ENCODE measurements at places on chromosomes 7 and 10.
A peak's percentile ranks its signal among the peaks of the same experiment; 100 is the strongest.

GRCh38 chr7:145643981-145644380 is 472.6 kb upstream of the CNTNAP2 start:
- no peak for DNase-seq

DNA sequence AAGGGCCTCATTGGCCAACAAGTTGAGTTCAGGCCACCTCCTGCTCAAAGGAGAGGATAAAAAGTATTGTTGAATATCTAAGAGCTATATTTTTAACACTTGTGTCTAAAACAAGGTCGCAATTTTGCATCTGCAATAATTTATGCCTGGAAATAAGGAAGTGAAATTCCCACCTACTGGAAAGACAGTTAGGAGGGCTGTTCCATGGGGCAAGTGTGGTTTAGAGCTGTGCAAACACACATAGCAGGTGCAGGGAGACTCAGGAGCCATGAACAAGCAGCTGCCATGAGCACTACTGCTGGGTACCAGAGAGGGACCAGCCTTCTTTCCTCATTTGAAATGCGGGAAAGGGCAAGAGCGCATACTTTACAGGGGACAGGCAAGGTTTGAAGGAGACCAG is 35.5 kb upstream of the IKZF1 start:
- no peak for DNase-seq

DNA sequence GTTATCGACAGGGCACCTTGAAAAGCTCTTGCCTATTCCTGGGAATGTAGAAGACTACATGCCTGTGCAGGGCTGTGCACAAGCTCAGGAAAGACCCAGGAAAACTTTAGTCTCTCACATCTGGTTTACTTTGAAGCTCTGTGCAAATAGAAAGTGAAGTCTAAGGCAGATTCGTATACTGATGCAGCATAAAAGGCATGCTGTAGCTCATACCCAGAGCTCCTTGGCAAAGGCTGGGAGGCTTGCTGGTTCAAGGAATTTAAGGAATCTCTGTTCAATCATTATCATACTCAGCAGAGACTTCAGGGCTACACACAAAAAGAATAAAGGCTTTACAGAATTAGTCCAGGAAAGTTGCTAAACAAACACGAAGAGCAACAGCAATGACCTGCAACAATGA is 192.0 kb downstream of the OTUD1 start:
- no peak for DNase-seq

- no peak for DNase-seq
These were observed 43.0 kb upstream of the NPS start for GRCh38 chr10:127506094-127506493.

DNA sequence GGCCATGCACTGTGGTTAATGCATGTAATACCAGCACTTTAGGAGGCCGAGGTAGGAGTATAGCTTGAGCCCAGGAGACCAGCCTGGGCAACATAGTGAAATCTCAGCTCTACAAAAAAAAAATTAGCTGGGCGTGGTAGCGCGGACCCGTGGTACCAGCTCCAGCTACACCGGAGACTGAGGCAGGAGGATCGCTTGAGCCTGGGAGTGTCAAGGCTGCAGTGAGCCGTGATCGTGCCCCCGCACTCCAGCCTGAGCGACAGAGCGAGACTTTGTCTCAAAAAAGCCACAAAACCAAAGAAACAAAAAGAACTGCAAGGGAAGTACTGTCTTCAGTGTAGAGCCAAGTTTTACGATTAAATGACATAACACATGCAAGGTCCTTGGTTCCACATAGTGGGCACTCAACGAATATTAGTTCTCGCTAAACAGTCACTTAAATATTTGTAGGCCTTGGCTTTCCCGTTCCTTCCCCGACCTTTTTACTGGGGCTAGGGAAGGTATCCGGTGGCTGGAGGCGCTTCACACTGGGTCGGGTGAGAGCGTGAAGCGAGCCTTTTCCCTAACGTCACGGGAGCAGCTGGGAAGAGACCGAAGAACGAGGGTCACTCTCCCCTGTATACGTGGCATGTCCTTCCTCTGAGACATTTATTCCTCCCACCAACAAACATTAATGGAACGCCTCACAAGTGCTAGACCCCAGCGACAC is 993 bp upstream of the SND1 start:
- DNase-seq: no peak

GRCh38 chr10:117165538-117166417 is 27.7 kb upstream of the VAX1 start:
- DNase-seq: no peak

DNA sequence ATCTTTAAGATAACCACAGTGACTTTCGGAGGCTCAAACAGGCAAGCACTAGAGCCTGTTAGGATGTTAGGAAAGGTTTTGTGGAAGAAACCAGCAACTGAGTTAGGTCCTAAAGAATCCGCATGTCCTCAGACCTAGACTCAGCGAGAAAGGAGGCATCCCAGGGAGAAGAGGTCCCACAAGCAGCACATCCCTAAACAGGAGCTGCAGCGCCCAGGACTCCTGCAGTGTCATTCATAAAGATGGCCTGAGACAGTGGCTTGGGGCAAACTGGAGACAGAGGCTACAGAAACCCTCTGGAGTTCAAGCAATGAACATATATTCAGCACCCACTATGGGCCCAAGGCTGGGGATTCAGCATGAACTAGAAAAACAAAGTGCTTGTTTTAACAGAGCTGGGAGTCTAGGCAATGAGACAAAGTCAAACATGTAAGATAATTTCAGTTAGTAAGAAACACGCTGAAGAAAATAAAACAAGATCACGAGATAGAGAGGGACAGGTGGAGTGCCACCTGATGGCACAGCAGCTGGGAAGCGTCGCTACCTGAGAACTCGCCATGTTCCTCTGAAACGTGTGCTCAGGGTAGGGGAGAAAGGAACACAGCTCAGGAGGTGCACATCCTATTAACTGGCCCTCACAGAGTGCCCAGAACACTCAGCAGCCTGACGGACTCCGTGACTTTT is 48.1 kb downstream of the PARD3 start:
- no peak for DNase-seq

- DNase-seq: no peak
These were observed 34.6 kb upstream of the UNCX start for GRCh38 chr7:1197997-1198625.

- DNase-seq: no peak
These were observed 742.3 kb downstream of the TYW1 start for GRCh38 chr7:67738958-67739357.

GRCh38 chr10:5553400-5554170 is 28.8 kb downstream of the CALML3 start:
- no peak for DNase-seq

DNA sequence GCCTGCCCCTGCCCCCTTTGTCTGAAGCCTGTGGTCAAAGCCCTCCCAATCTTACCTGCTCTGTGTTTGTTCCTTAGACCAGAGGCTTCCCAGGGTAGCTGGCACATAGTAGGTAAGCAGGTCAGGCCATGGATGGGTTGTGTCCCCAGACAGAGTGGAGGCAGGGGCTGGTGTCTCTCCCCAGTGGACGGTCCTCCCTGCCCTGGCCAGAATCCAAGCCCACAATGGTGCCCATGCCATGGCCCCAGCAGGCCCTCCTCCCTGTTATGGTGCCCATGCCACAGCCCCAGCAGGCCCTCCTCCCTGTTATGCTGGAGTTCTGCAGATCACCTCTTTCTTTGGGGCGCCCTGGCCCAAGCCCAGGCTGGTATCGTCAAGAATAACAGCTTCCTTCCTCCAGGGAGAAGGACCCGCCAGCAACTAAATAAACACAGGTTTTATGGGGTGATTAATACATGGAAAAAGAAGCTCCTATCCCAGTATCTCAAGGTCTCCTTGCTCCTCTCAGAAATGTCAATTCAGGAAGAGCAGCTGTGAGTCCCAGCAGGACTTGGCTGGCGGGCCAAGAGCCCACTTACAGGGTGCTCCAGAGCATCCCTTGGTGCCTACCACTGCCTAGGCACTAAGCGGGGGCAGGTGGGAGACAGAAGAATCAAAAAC is 82.0 kb downstream of the NEURL1 start:
- no peak for DNase-seq

DNA sequence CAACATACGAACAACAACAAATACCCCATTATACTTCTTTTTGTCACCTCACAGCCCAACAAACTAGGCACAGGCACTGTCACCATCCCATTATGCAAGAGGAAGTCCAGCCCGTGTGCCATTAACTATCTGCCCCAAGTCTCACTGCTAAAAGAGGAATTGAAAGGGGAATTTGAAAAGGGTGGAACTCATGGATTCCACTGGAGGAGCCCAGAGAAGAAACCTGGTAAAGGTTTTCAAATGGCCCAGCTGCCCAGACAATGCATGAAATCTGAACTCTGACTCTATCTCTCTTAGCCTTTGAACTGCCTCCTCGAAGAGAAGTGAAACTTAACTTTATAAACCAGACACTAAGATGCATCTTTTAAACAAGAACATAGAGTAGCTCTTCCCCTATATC is 130.0 kb downstream of the PLXNA4 start:
- no peak for DNase-seq

GRCh38 chr10:3165196-3165595 is 7.4 kb downstream of the PITRM1 start:
- DNase-seq: no peak

- DNase-seq: no peak
These were observed 88.7 kb upstream of the ZWINT start for GRCh38 chr10:56449770-56450169.

DNA sequence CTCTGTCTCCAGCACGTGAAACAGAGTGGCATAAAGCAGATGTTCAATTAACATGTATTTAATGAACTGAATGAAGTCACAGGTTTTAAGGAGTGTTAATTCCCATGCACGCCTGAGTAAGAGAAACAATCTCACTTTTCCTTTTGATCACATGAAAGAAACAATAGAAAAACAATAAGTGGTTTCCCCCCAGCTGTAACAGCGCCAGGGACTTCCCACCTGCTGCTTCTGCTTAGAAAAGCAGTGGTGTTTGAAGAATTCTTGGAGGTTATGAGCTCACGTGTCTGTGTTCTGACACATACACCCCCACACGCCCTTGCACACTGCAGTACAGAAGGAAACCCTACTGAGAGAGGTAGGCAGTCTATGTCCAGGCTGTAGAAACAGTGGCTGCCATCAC is 51.3 kb upstream of the FRMD4A start:
- no peak for DNase-seq

DNA sequence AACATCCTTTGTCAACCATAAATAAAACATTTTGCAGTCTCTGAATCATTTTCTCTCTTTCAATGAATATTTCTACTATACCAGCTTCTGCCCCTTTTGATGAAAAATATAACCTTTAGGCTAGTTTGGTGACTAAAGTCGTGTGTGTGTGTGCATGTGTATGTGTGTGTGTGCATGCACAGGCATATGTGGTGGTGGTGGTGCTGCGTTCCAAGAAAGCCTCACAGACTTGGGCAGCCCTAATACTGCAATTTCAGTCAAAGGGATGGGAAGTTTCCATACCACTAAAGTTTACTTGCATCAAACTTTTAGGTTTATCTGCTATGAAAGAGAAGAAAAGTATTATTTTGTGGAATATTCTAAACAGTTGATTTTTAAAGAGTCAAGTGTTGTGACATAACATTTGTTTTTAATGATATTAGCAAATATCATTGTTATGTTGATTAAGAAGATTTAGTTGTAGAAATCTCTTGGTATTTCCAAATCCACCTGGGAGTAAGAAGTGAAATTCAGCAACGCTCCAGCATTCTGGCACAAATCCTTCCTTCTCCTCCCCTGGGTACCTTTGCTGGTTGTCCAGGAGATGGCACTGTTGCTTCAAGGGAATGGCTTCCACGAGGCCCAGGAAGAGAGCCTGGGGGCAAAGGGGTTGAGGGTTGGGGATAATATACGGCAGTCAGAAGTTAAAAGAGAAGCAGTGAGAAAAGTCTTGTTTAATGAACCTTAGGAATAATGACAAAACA is 41.5 kb downstream of the ASB4 start:
- DNase-seq: peak; percentile 70

Measured in NCI-H748 treated with DMSO at 0.1 percent for 48 hours (cell line).